Astrocyte of the spinal cord (primary cell): ENCODE measurements at places on chromosomes 11 and 22.

DNA sequence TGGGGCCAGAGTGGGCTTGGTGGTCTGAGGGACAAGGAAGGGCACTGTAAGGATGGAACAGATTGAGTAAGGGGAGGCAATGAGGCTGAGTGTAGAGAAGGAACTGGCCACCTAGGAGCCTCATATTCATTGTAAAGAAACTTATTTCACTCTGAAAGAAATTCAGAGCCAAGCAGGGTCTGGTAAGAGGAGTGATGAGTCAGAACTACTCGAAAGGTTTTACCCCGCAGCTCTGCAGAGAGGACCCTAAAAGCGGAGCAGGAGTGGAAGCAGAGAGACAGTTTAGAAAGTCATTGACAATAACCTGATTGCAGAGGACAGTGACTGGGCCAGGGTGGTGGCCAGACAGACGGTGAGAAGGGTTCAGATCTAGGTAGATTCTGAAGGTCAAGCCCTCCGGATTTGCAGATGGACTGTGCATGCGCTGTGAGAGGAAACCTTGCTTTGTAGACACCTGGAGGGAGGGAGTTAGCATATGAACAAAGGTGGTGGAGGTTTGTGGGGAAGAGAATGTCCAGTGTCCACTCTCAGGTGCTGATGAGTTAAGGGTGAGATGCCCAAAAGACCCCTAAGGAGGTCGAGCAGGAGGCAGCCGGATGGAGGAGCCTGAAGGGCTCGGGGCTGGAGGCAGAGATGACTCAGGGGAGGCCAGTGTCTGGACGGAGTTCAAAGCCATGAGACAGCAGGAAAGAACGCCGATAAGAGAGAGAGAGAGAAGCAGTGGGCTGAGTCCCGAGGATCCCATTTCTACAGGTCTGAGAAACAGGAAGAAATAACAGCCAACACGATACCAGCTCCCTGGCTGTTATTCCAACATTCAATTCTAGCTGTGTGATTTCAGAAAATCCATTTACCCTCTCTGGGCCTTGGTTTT lies 546.0 kb downstream of the BRD1 start:
- DNase-seq, result no peak

DNA sequence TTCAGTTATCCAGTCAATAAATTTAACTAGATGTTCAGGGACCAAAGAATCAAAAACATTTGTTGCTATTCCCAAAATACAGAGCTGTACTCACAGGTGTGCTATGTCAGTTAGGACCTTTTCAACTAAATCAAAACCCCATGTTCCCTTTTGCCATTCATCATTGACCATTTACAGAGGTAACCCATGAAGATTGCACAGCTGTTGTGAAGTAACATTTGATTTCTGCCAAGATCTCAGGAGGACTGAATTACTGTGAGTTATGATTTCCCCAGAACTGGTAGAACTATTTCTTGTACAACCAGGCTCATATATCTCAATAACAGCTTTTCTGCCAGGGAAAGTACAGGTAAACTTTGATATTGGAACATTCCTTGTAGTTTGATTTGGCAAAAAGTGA lies 131.1 kb upstream of the FIBIN start:
- no peak for DNase-seq

DNA sequence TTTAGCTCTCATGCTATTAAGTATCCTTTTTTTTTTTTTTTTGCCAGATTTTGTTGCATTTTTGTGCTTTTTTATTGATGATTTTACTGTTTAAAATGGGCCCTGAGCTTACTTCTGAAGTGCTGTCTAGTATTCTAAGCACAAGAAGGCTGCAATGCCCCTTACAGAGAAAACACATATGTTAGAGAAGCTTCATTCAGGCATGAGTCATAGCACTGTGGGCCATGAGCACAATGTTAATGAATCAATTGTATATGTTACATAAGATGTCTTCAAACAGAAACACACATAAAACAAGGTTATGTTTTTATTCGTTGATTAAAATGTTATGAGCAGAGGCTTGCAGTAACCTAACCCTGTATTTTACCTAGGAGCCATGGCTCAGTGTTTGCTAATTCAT lies 117.8 kb upstream of the C11orf87 start:
- no peak for DNase-seq

DNA sequence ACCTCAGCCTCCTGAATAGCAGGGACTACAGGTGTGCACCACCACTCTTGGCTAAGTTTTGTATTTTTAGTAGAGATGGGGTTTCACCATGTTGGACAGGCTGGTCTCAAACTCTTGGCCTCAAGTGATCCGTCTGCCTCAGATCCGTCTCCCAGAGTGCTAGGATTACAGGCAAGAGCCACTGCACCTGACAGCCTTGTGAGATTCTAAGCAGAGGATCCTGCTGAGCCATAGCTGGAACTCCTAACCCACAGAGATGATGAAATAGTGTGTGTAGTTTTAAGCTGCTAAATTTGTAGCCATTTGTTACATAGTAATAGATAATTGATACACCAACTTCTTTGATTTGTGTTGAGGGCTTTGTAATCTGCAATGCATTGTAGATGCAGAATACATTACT lies 51.1 kb downstream of the CLMP start:
- no peak for DNase-seq

- no peak for DNase-seq
Observed at GRCh38 chr11:47152126-47152952, 24.3 kb downstream of the ARFGAP2 start.

GRCh38 chr22:22847241-22847640 lies 40.4 kb upstream of the IGLL5 start:
- DNase-seq, result no peak

DNA sequence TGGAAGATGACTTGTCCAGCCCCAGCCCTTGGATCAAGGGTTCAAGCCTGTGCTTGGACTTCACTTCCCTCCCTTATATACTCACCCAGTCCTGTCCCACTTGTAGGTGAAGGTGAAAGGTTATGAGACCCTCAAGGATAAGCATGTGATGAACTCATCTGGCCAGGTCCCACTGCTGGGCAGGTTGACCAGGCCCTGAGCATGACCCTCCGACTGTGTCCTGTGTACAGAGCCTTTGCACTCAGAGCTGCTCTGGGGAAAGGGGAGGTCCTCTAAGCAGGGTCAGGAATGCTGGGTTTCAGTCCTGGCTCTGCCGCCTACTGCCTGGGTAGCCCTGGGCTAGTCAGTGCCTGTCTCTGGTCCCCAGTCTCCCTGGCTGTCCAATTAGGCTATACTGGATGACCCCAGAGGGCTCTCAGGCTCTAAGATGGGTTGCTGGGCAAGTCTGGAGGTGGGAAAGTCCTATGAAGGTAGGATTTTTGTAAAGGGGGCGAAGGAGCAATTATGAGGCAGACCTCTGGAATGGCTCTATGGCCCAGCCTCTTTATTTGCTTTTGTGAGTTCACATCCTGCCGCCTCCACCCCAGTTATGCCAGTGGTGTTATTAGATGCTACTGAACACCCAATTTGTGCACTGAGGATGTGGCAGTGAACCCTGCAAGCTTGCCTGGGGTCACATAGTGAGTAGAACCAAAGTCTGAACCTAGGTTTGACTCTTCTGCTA lies 14.1 kb downstream of the DGAT2 start:
- DNase-seq, result no peak

GRCh38 chr11:18046116-18046777 lies at the start of gene TPH1:
TPH1 (minus strand) TSS chr11:18046269; CDS start chr11:18040762, 5,507 bp downstream.
- peak; percentile 50 for DNase-seq

- no peak for DNase-seq
Observed at GRCh38 chr22:46104881-46105493, 45.3 kb upstream of the PPARA start.

DNA sequence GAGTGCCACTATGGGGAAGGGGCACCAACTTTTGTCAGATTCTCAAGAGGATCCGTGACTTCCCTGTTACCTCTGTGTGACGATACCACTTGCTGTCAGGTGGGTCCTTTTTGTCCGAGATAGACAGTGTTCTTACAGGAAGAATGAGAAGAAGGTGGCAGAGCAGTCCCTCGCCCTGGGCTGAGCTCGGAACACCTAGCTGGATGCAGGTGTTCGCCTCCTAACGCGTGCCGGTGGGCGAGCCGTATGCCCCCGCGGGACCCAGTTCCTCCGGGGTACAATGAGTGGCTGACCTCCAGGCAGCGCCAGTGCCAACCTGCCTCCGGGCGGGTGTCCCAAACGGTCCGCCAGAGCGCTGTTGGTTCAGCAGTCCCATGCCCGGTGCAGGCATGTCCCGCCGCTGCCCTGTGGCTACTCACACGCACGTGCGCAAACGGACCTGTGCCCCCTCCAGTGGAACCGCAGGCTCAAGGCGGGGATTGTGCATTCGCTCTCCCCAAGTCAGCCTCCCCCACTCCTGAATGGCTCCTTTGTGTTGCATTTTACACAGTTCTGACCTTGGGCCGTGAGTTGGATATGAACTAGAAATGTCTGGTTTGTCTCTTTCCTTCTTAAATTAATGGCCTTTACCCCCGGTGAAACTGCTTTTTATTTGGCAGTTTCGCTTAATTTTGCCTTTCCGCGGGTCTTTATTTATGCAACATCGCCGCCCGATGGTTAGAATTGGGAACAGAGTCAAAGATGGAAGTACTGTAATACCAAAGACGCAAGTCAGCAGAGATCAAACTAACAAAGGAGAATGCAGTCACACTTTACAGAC lies 1.1 kb upstream of the ABTB2 start:
- DNase-seq, result peak; percentile 86

DNA sequence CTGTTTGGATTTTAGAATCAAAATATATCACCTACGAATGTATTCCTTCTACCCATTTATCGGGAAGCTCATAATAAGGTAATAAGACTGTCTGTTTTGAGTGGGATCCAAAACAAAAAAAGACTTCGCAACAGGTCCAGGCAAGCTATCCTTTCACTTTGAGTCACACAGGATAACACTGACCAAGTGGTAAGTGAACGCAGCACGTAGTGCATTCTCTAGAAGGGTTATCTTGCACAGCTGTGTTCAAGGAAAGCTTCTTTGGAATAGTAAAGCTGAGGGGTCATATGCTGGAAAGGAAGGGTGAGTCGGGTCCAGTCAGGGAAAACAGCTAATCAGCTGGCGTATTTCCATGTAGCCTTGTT lies 22.3 kb upstream of the NRGN start:
- DNase-seq, result no peak

DNA sequence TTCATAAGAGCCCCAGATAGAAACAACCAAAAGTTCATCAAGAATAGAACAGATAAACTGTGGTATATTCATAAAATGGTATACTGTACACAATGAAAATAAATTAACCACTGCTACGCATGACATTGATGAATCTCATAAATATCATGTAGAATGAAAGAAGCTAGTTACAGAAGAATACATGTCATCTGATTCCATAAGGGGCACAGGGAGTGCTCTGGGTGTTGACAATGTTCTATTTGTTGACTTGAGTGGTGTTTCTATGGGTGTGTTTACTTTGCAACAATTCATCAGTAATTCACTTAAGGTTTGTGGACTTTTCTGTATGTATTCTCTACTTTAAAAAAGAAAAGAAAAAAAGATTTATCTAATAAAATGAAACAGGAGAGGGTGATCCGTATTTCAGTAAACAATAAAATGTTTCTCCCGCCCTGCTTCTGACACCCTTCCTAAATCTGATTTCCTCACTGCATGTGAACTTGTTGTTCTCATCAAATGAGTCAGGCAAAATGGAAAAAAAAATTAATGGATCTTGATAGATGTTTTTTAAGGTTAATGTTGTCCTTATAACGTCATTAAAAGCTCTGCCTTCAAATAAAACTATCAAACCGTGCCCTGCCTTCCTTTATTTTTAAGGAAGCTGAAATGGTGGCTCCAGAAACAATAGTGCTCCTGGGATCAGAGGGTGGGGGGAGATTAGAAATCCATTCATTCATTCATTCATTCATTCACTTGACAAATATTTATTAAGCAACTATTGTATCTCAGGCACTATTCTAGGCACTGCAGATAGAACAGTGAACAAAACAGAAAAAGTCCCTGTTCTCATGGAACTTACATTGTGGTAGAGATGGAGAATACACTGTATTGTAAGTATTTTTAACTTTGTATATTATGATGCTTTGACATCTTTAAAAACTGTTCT lies 77.2 kb upstream of the CD44 start:
- DNase-seq, result no peak

DNA sequence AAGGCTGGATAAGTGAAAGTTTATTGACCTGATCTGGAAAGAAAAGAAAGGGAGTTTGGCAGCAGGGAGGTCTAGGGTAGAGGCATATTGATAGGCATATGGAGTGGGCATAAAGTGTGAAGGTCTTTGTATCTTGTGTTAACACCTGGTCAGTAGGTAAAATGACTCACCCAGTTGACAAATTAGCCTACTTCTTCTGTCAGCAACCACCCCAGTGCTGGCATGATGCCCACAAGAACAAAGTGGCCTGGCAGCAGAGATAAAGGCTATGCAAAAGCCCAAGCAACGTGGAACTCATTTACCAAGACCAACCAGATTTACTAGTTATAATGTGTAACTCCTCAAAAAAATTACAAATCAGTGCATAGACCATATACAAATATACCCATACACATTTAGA lies 4.9 kb downstream of the OR10A3 start:
- no peak for DNase-seq

GRCh38 chr22:37334859-37335805 lies 52.8 kb downstream of the CYTH4 start:
- DNase-seq, result no peak

DNA sequence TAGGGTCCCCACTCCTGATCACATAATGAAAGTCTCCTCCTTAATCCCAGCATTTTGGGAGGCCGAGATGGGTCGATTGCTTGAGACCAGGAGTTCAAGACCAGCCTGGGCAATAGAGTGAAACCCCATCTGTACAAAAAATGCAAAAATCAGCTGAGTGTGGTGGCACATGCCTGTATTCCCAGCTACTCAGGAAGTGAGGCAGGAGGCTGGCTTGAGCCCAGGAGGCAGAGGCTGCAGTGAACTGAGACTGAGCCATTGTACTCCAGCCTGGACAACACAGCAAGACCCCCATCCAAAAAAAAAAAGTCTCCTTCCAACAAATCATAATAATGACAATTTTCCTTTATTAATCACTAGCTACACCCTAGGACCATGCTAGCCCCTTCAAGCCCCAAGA lies 15.1 kb downstream of the ZMAT5 start:
- no peak for DNase-seq

DNA sequence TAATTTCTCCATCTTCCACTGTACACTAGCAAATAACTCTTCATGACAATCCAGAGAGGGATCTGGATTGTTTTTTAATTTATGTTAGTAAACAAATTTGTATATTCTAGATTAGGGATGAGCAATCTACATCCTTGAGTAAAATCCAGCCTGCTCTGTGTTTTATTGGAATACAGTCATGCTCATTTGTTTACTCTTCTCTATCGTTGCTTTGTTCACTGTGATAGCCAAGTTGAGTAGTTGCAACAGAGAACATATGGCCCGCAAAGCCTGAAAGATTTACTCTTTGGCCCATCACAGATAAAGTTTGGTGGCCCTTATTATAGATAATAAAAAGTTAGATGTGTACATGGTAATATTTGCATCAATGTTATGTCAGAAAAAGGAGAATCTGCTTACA lies 6.2 kb upstream of the BLID start:
- no peak for DNase-seq

DNA sequence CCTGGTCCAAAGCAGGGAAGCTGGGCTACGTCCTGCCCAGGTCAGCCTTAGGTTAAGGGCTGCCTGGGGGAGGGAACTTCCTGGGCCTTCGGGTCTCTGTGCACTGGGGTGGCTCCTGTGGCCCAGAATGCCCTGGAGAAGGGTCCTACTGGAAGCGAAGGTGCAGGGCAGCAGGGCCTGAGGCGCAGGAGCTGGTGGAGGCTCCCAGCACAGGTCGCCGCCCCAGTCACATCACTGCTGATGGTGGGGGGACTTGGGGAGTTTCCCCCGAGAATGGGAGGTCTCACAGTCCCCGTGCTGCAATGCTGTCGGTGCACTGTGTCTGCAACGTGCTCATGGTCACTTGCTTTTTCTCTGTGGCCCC lies 815 bp upstream of the SMIM38 start:
- no peak for DNase-seq

GRCh38 chr22:43570531-43571165 lies 158.8 kb downstream of the MPPED1 start:
- no peak for DNase-seq

- no peak for DNase-seq
Observed at GRCh38 chr11:2792381-2793250, 92.8 kb upstream of the KCNQ1OT1 start.
